Epithelial cell of prostate (primary cell): ENCODE measurements at places on chromosomes 5 and 9.

GRCh38 chr5:144198386-144198785 lies 27.7 kb downstream of the KCTD16 start:
- DNase-seq: peak; percentile 31

DNA sequence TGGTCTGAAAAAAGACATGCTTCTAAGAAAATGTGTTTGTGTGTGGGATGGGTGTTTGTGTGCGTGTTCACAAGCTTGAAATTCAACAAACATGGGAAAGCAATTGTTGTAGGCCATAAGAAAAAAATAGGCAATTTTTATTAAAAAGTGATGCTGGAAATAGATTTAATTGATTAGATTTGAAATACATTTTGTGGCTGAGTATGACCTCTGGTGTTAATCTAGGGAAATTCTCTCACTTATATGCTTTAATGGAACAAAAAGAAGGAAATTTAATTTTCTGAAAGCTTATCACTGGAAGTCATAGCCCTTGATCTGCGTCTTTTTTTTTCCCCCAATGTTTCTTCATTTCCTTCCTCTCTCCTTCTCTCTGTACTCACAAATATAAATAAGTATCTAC lies 3.5 kb upstream of the KCNN2 start:
- DNase-seq: no peak

GRCh38 chr9:80093695-80094094 lies 521.9 kb downstream of the TLE4 start:
- no peak for DNase-seq

- DNase-seq: no peak
Measured at GRCh38 chr5:168266016-168266415, 25.4 kb upstream of the WWC1 start.

GRCh38 chr5:102782217-102782872 lies 27.2 kb downstream of the PAM start:
- no peak for DNase-seq
